Right cardiac atrium (tissue), 5 donors: ENCODE measurements at places on chromosomes 11 and 22.
A peak's percentile ranks its signal among the peaks of the same experiment; 100 is the strongest.

DNA sequence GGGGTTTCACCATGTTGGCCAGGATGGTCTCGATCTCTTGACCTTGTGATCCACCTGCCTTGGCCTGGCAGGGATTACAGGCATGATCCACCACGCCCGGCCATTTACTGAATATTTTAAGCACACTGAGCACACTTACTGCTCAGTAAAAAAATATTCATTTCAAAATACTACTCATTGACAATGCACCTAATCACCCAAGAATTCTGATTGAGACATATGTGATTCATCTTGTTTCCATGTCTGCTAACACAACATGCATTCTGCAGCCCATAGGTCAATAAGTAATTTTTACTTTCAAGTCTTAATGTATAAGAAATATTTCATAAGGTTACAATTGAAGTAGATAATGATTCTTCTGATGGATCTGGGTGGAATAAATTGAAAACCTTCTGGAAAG, 4.2 kb upstream of the OR52J3 start:
- no peak for DNase-seq

DNA sequence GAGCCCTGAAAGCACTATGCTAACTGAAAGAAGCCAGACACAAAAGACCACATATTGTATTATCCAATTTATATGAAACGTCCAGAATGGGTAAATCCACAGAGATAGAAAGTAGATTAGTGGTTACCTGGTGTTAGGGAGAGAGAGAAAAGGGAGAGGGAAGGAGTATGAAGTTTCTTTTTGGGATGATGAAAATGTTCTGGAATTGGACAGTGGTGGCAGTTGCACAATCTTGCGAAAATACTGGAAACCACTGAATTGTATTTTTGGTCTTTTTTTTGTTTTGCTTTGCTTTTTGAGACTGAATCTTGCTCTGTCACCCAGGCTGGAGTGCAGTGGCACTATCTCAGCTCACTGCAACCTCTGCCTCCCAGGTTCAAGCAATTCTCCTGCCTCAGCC, 63.5 kb downstream of the MRTFA start:
- DNase-seq: no peak

GRCh38 chr11:95231881-95232605, 1.0 kb upstream of the SESN3 start:
- DNase-seq: peak; percentile 75

GRCh38 chr11:111933872-111934271, 3.3 kb upstream of the DIXDC1 start:
- DNase-seq: no peak

- no peak for DNase-seq
Measured at GRCh38 chr11:23405350-23405937, 545.2 kb upstream of the CCDC179 start.

GRCh38 chr11:10818594-10818993, 9.9 kb upstream of the EIF4G2 start:
- no peak for DNase-seq

DNA sequence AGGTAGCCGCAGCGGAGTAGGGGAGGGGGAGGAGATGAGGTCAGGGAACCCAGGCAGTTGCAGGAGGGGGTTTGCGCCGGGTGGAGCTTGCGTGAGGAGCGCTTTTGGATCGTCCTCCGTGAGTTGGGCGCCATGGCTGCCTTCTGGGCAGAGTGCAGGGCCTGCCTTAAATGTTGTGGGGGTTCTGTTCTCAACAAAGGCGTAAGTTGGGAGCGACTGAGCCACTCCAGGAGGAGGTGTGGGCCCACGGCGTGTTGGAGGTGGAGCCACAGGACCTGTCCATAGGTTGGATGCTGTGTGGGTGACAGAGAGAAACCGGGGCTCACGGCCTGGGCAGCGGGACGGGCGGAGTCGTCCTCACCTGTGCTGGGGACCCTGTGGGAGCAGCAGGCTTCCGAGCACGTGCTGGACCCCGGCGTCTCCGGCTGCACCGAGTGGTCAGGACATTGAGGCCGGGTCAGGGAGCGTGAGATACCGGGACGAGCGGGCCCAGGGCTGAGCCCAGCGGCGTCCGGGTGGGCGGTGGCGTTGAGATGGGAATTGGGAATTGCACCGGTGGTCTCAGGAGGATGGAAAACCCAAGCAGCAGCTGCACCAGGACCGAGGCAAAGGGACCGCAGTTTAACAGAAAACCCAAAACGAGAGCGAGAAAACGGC, 977 bp upstream of the PGGHG start:
- DNase-seq: peak; percentile 15

GRCh38 chr11:35619855-35620640, 1.8 kb downstream of the FJX1 start:
- peak; percentile 41 for DNase-seq

DNA sequence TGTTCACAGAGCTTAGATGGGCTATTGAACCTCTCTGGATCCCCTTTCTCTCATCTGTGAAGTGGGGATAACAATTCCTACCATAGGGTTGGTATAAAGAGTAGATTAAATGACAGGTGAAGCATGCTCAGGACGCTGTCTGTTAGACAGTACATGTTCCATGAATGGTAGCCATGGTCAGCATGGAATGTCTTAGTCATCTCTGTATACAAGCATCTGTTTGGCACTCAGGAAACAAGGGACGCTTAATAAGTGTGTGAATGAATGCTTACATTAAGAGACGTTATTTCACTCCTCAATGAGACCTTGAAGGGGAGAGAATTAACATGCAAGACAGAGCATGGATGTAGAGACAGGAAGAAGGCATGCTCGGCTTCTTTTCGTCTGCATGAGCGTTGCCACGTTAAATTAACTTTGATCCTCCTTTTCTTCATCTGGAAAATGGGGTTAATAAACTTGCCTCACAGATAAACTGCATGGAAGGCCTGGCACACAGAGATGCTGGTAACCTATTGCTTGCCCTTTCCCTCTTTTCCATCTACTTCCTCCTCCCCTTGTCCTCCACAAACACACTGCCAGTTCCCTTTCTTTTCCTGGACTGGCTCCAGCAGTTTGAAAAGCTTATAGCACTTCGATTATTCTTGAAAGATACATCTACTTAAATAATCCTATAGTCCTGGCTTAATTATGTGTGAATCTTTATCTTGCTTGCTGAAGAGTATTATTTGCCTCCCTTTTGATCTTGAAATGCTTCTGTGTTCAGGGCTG, 267.2 kb upstream of the MTNR1B start:
- DNase-seq: no peak

DNA sequence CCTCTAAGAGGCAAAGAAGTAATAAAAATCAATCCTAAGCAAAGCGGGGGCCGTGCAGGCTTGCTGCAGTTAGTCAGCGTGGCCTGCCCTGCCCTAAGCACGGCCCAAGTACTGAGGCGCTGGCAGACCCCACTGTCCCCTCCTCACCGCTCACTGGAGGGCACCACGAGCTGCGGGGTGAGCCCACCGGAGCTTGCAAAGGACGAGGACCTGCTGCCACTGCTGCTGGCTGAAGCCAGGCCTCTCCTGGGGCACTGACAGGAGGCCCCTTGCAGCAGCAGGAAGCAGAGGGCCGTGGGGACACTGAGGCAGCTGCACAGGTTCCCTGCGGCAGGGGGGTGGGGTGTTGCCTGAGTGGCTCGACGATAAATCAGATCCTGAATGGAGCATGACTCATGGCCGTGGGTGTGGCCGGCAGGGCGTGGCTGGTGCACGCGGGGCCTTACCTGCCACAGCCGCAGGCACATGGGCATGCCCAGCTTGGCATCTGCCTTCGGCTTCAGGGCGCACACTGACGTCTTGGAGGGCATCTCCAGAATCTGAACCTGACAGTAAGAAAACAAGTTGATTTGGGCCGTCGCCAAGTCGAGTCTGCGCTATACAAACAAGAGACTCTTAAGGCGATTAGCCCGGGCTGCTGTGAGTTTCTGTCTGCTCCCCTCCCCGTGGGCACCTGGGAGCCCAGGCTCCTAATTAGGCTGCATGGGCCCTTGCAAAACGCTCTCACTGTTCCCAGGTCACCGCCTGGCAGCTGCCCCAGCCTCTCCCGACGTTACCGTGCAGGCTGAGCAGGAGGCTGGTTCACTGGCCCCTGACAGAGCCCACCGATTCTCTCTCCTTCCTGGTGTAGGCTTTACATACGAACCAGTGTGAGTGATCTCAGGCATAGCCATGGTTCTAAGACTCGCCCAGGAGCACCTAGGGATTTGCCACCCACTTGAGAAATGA, 45.9 kb downstream of the TBX1 start:
- peak; percentile 59 for DNase-seq

- peak; percentile 57 for DNase-seq
Measured at GRCh38 chr22:25970374-25970911, 198.8 kb upstream of the SEZ6L start.

- DNase-seq: no peak
Measured at GRCh38 chr11:128315933-128316332, 271.4 kb downstream of the ETS1 start.

GRCh38 chr11:15651816-15652215, 537.1 kb downstream of the INSC start:
- no peak for DNase-seq

DNA sequence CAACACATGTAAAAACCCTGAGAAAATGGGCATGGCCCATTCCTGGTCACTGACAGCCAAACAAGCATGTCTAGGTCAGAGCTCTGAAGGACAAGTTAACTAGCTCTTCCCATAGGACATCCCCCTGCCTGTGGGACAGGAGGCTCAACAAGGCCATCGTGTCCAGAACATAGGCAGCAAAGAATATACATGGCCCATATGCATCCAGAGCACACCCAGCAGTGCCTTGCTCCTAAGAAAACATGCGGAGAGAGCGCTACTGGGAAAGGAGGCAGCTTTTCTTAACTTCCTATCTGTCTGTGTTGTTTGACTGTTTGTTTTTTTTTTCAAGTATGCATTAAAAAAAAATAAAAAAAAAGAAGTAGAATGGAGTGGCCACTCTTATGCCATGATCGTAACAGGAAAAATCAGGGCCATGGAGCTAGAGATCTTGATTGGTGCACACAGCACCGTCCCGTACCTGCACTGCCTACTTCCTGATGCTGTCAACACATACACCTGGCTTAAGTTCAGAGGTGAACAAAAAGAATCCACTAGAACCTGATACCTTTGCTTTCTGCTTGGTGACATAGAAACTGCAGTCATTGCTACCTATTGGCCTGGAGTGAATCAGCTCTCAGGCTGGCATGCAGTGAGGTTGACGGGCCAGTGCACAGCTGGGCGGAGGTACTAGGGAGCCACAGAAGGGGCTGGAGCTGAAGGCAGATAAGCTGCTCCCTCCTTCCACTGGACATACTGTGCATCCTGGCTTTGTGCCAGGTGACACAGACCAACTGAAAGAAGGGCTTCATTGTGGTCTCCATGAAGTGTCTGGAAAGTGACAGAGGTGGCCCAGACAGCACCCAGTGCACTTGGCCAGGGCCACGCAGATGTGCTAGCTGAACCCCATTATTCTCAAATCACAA, 11.9 kb downstream of the UFD1 start:
- DNase-seq: no peak

DNA sequence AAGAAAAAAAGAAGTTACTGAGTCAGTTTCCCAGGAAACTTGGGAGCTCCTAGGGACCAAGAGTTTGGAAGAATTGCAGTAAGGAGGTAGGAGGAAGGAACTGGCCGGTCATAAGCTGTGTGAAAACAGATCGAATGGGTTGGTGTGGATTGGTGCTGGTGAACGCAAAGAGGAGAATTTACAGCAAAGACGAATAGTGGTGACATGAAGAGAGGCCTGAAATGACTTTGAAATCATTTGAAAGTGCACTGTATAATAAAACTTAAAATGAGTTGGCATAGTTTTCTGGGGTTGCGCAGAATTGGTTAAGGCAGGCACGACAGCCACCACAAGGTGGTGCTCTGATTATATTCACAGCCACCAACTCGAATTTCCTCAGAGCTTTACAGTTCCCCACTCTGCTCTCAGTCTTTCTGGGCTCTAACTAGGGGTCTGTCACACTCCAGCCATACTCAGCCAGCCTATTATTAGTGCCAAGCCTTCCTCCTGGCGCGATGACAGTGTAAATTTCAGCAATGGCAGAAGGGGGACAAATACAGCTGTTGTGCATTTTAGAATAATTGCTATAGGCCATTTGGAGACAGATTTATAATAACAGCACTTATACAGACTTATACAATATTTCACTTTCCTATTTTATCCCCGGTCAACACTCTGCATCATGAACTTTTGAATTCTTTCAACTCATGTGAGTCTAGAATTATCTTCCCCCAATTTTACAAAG, 8.3 kb upstream of the HTR3B start:
- no peak for DNase-seq

DNA sequence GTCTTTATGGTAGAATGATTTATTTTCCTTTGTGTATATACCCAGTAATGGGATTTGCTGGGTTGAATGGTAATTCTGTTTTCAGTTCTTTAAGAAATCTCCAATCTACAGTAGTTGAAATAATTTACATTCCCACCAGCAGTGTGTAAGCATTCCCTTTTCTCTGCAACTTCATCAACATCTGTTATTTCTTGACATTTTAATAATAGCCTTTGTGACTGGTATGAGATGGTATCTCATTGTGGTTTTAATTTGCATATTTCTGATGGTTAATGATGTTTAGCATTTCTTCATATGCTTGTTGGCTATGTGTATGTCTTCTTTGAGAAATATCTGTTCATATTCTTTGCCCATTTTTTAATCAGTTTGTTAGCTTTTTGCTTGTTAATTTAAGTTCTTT, 901.2 kb downstream of the METTL15 start:
- DNase-seq: no peak

DNA sequence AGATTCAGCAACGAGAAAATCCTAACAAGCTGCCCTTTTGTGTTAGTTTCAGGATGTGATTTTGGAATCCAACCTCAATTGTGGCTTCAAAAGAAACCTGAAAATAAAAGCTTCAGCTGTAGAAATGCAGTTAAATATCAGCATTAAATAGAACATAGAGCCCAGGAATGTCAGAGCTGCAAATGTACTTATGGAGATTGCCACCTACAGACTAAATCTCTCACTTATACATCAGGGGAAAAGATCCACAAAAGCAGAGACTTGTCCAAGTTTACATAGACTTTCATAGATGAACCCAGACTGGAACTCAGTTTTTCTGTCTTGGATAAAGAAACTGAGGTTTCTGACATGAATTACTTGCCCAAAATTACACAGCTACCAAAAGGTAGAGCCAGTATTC, 446.6 kb downstream of the DLG2 start:
- no peak for DNase-seq

DNA sequence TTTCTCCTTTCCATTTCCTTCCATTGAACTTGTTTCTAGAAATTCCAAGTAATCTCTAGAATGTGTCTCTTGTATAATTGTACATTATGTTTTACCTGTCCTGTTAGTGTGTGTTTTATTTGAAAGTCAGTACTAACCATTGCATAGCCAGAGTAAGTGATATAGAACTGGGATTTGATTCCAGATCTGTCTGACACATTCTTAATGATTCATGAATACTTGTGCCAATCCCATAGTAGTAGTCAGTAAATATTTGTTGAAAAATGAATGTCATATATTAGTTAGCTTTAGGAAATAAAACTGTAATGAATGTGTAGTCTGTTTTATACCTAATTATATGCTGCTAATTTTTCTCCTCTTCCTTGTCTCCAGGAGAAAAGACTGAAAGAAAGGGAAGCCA, 186.9 kb downstream of the DDX10 start:
- no peak for DNase-seq
